ENCODE measurements at places on chromosomes 11 and 22. TPM values are rescaled to one million over a fixed set of nuclear protein-coding genes. Genes with fewer than 3 reads are reported as not detected.

DNA sequence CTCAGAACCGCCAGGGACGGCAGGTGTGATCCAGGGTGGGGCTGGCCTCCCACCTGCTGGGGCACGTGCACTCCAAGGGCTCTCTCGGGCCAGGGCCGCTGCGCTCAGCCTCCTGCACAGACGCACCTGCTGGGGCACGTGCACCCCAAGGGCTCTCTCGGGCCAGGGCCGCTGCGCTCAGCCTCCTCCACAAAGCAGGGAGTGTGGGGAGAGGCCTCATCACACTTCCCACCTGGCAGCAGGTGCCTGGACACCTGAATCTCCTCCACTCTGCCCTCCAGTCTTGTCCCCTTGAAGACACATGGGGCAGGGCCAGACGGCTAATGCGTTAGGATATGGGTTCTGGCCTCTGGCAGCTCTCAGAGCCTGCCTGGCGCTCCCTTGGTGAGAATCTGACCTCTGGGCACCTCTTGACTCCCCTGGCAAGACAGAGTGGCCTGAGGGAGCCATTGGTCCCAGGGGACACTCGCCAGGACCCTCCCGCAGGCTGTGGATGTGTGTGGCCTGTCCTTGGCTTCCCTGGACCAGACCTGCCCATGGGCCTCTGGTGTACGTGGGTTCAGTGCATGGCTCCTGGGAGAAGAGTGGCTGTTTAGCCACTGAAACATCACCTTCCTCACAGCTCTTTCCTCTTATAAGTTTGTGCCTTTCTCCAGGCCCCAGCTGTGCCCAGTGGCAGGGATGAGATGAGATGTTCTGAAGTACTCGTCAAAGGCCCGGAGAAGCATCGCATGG, 73.5 kb downstream of the BRD1 start:
- DNase-seq: no peak

HINFP gene
- polyA plus RNA-seq: 43.3 TPM

NNMT gene
- polyA plus RNA-seq: 0.48 TPM

DNA sequence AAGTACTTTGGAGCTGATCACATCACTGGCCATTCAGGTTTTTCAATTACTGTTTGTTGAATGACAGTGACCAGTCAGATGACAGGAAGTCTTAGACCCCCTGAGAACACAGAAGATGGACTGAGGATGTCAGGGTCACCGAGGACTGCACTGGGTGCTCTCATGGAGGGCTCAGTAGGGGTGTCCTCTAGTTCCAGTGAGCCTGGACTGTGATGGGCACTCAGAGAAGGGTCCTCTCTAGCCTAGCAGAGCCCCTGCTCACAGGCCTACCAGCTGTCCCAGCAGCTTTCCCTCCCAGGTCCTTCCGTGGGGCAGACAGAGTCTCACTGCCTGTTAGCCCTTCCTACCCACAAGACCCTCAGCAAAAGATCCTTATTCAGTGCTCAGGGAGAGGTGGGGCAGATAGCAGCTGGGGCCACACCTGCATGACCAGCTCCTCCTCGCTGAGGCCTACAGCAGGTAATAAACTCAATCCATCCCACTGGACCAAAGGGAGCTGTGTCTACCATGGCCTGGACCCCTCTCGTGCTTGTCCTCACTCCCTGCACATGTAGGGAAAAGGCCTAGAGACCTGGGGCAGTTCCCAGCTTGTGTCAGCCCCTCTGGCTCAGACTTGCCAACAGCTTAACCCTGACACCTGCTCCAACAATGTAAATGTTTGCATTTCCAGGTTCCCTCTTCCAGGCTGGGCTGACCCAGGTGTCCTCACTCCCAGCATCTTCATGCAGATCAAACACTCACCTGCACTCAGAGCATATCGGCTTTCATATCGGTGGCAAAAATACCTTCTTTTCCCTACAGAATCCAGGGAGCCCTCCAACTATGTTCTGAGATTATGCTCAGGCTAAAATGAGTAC, 25.2 kb upstream of the VPREB1 start:
- DNase-seq: no peak

GRCh38 chr11:81301166-81301830, 1432.4 kb downstream of the FAM181B start:
- DNase-seq: no peak

DNA sequence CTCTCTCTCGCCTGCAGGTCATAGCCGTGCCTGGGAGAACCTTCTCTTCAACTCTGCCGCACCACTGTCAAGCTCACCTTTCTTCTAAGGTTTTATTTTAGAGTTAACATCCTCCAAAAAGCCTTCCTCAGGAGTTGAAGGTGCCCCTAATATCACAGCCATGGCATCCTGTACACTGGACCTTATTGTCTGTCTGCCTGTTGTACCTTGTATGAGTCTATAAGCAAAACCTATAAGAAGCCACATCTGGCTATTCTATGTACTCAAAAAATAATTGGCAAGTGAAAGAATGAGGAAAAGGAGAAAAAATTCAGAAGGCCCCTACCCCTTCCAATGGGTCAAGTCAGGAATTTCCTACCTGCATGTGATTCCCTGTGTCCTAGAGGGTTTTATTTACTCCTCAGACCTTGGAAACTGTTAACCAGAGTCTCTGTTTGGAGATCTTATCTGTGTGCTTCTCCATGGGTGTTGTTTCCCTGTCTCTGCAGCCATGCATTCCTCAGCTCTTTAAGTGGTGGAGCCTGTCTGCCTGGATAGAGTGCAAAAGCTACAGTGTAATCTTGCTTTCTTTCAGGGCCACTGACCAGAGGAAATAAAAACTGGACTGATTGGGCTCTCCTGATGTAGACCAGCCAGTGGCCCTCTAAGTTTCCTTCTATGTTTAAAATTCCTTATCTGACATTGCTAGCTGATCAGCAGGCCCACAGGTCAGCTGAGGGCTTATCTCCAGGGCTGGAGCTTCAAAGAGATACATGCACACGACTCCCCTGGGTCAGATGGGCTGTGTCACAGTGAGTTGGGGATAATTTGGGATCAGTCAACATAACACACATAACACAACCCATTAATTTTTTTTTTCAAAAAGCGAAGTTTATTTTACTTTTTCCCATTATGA, 37.6 kb upstream of the TMEM135 start:
- DNase-seq: no peak

PGM2L1 gene
- polyA plus RNA-seq: 4.4 TPM

DNA sequence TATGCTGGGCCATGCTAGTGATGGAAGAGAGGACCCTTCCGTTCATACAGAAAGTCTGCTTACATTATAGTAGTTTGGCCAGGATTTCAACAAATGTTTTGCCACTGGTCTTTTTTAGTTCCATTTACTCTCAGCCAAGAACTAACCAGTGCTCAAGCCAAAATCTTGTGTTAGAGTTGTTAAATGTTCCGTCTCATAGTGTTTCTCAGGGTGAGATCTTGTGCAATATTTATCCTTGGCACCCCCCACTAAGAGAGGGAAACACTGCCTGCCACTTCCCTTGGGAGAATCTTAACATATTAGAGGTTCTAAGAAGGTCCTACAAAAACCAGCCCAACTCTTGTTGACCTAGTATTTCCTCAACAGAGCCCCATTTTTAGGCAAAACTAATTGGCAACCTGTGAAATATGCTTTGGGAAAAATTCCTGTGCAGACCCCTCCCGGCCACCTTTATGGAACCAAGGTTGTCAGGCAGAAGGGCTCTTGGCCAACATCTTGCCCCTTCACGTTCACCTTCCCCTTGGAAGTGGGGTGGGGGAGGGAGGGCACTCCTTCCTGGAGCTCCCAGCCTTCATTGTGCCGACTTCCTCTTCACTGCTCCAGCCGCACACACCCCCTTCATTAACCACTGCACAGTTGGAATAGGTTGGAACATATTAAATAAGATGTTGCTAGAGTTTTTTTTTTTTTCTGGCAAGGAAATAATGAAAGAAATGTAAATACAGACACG, 173.2 kb upstream of the SORL1-AS1 start:
- no peak for DNase-seq

- peak; percentile 37 for DNase-seq
Measured at GRCh38 chr11:15816260-15816871, 540.0 kb downstream of the SOX6 start.

GRCh38 chr11:95519912-95520311, 269.7 kb downstream of the FAM76B start:
- no peak for DNase-seq

KIRREL3 gene
- polyA plus RNA-seq: 2.1 TPM

DNA sequence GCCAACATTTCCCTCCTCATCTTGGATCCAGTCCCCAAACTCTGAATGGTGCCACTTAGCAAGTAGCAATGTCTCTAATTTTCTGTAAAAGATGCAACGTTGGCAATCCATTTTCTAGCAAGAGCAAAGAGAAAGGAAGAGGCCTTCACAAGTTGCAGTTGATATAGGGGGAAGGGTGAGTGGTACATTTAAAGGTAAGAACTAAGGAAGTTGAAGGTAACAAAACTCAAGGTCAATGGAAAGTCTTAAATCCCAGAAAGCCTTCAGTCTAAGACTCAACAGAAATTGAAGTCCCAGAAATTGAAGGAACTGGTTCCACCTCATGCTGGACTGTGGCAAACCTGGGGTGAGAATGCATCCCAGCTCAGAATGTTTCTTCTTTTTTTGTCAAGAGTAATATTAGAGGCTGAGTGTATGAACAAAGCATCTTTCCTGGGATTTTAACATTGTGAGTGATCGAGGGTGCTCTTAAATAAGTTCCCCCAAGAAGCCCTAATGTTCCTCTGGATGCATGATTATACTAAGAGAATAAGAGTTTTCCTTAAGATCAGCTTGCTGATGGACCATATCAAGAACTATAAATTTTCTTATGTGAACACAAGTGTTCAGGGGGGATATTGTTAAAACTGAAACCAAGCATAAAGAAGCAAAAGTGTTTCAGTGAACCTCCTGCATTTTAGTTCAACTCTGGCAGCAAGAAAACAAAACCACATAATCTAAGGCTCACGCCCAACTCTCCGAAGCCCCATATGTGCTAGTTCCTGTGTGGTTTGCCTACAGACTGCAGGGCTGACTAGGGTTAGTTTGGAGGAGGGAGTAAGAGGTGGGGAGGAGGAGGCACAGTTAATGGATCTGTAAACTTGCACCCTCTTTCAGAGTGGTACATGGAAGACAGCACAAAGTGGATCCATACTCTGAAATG, at the start of gene GRAP2:
GRAP2 (plus strand) TSS at position 779 of the 922 bp plus-strand sequence. CDS start 46,023 bp downstream, outside the sequence.
- no peak for DNase-seq

DNA sequence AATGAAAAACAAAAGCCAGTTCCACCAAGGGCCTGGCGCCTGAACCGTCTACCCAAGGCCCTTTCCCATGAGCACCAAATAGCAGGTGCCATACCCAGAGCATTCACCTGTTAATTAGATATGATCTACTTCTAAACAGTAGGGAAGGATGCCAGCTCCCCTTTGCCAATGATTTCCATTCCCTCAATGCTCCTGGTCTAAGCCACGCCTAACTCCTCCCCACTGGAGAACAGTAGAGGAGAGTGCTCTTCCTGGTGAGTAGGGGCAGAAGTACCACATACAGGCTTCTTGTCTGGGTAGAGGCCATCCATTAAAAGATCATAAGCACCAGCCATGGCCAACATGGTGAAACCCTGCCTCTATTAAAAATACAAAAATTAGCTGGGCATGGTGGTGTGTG, 40.7 kb downstream of the PACSIN2 start:
- DNase-seq: no peak

DNA sequence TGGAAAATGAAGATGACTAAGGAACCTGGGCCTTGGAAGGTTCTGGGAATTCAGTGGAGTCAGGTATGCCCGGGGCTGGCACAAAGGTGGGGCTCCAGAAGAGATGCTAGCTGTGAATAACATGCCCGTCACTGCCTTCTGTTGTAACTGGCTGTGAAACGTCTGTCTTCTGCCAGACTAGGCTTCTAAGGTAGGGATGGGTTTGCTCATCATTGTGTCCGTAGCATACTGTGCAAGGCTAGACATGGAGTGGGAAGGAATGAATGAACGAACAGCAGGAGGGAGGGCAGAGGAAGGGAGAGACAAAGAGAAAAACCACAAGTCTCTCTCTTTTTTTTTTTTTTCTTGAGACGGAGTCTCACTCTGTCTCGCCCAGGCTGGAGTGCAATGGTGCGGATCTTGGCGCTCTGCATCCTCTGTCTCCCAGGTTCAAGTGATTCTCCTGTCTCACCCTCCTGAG, 327.4 kb downstream of the MN1 start:
- no peak for DNase-seq

HSPB2 gene
- polyA plus RNA-seq: 2.1 TPM

DNA sequence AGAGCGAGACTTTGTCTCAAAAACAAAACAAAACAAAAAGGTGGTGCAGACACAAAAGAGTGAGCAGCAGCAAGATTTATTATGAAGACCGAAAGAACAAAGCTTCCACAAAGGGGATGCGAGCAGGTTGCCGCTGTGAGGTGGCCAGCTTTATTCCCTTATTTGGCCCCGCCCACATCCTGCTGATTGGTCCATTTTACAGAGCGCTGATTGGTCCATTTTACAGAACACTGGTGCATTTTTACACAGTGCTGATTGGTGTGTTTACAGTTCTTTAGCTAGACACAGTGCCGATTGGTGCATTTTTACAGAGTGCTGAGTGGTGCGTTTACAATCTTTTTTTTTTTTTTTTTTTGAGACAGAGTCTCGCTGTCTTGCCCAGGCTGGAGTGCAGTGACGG, 77.4 kb downstream of the CECR2 start:
- no peak for DNase-seq

SELENOM gene
- polyA plus RNA-seq: 3.5 TPM

Measured in left kidney (tissue), 8 donors.